ENCODE measurements at places on chromosomes 7 and 10.
A peak's percentile ranks its signal among the peaks of the same experiment; 100 is the strongest.

DNA sequence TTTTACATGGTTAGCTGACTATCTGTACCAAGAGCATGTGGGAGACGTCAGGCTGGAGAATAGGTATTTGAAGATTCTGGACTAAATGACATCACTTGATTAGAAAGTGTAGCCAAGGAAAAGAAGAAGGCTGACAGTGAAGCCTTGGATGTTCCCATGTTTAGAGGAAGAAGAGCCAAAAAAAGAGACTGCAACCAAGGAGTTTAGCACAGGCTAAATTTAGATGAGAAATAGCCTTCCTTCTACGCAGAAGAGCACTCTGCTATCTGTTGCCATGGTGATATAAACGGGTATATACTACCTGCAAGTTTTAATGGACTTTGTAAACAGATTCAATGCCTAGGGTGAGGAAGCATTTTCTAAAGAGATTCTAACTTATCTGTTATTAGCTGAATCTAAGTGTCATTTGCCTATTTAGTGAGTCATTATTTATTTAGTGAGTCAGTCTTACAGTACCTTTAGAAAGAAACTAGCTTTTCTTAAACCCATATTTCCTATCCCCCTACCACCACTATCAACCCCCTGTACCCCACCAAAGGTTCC is 69.8 kb downstream of the CDK6 start:
- DNase-seq: no peak

DNA sequence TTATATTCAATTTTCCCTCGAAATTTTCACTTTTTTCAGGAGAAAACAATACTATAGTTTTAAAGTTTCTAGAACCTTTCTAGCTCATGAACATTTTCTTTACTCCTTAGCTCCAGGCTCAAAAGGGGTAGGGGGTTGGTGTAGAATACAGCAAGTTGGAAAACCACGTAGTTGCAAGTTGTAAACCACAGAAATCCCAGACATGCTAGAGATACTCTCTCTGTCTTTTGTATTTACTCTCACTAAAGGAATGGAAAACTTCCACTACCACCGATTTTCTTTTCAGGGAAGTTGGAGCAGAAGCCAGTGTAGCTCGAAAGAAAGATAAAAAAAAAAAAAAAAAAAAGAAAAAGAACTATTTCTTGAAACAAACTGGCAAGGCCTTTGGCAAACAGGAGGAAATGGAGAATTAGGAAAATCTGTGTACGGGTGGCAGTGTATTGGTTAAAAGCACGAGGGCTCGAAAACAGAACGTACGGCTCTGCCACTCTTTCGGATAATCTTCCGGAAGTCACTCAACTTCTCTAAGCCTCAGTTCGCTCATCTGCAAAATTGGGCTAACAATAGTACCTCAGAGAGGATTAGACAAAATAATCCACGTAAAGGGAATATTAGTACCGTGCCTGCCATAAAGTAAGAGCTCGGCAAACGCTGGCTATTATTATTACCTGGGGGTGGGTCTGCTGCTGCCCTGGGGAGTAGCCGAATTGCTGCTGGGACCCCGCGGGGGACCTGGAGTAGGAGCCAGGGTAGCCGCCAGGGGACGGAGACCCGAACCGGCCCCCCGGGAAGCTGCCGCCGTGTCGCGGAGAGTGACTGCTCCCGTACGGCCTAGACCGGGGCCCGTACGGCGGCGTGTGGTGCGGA is 628 bp downstream of the MPLKIP start:
- peak; percentile 44 for DNase-seq

DNA sequence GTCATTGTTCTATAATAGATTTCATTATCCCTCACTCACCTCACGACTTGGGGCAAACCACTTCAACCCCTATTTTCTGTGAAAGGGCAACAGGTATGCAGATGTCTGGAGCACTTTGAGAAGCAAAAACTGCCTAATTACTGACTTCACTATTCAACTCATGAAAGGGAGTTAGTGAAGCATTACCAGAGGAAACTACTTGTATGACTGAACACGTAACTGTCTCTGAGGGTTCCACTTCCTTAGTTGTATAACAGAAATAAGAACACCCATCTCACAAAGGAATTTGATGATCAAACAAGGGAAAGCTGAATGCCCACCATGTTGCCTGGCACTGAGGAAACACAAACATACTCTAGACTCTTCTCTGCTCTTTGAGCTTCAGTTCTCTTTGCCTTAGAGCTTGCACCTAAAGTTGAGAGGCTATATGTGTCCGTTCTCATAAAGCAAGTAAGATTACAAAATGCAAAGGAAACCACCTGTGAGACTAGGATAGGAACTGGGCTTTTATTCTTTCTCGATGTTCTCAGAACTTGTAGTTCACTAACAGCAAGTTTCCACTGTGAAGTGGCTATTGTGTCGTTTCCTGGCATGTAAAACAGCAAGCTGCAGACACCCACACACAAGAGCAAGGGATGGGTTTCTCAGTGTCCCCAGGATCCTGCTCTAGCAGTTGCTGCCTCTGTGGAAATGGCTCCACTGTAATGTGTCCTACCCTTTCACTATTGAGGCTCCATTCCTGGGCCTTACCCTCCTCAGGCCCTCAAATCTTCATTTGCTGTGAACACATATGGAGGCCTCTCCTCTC is 2.6 kb downstream of the TMEM243 start:
- peak; percentile 93 for DNase-seq

- no peak for DNase-seq
These were observed 30.7 kb upstream of the ZNF467 start for GRCh38 chr7:149804106-149804505.

DNA sequence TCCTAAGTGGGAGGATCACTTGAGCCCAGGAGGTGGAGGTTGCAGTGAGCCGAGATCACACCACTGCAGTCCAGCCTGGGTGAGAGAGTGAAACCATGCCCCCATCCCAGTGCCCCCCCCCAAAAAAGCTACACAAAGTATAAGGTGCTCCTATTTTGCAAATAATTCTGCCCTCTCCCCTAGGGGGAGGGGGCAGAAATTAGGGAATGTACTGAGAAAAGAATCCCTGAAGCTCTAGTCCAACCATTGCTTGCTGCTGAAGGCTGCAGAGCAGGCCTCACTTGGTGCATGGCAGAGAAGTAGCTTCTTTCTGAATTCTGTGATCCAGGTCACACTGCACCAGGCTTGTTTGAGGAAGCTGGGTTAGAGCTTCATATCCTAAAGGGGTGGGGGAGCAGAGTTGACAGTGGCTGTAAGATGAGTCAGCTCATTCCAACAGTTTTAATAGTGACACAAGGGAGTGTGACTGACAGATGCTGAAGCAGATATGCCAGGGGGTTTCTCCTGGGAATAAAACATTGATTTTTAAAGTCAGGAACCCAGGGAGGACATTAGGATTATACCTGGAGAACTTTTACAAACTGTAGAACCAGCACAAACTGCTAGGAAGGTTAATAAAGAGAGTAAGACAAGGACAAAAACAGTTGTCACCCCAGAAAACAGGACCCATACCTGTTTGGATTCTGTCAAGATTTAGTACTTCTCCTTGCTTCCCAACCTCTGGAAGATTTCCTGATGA is 32.8 kb upstream of the STRIP2 start:
- DNase-seq: no peak

GRCh38 chr7:17043012-17043877 is 161.5 kb upstream of the AGR3 start:
- DNase-seq: no peak
